ENCODE measurements at places on chromosomes 4 and X.

DNA sequence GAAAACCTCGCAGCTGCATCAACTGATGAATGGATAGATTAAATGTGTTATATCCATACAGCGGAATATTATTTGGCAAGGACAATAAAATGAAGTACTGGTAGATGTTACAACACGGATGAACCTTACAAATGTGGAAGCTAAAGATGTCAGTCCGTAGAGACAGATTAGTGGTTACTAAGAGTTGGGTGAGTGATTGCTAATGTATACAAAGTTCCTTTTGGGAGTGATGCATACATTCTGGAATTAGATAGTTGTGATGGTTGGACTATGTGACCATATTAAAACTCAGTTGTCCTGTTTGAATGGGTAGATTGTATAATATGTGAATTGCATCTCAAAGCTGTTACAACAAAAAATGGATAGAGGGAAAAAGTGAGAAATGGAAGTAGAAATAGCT, 2.8 kb downstream of the FIP1L1 start:
- no peak for DNase-seq

DNA sequence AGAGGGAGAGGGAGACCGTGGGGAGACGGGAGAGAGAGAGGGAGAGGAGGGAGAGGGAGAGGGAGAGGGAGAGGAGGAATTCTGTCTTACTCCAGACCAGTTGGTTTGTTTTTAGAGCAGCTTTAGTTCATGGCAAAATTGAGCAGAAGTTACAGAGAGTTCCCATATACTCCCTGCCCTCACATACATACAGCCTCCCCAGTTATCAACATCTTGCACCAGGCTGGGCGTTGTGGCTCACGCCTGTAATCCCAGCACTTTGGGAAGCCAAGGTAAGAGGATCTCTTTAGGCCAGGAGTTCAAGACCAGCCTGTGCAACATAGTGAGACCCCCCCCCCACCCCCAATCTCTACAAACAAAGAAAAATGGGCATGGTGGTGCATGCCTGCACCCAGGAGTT, 79.8 kb upstream of the OGT start:
- no peak for DNase-seq

DNA sequence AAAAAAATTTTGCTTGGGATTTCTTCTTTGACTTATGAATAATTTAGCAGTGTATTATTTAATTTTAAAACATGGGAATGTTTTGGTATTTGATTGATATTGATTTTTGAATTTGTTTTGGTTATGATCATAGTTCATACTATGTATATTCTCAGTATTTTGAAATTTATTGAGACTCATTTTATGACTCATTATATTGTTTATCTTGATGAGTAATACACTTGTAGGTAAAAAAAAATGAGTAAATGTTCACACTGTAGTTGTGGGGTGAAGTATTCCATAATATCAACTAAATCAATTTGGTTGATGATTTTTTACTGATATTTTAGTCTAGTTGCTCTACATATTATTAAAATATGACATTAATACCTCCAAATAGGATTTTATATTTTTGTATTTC, 1142.2 kb downstream of the ADGRL3 start:
- DNase-seq: no peak

GRCh38 chr4:1384675-1385372, 21.4 kb downstream of the NKX1-1 start:
- DNase-seq: no peak

GRCh38 chrX:67587946-67588624, 44.3 kb downstream of the AR start:
- no peak for DNase-seq

DNA sequence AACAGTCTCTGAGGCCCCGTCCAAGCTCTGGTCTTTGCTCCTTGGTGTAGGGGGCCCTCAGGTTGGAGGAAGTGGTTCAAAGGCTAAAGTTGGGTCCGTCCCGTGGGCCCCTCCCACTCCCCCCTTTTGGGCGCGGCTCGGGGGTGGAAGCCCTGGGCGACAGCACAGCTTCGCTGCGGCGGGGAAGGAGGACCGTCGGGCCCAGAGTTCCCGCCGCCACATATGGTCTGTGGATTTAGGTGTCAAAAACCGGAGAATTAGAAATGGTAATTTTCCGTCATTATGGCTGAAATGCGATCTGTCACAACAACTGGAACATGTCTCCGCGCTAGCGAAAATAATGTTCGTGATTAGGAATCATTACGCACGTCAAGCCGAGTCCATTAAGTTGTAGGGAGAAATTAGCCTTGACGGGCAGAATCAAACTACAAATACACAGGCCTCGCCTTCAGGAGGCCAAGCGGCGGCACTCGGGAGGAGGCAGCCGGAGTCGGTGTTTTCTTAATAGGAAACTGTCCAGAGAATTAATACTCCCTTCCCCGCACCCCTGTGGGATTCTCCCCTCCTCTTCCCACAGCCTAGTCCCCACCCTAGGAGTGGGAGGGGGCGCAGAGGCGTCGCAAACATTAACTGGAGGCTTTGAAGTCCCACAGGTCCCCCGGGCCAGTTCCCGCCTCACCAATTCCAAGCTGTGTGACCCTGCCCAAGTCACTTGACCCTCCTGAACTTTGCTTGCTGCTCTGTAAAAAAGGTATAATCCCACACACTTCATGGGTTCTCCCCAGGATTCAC, 15.0 kb downstream of the NKX3-2 start:
- DNase-seq: no peak

- no peak for DNase-seq
Observed at GRCh38 chr4:94739741-94740140, 18.0 kb upstream of the BMPR1B start.

- DNase-seq: no peak
Observed at GRCh38 chr4:48015216-48015615, 1.3 kb downstream of the CNGA1 start.

DNA sequence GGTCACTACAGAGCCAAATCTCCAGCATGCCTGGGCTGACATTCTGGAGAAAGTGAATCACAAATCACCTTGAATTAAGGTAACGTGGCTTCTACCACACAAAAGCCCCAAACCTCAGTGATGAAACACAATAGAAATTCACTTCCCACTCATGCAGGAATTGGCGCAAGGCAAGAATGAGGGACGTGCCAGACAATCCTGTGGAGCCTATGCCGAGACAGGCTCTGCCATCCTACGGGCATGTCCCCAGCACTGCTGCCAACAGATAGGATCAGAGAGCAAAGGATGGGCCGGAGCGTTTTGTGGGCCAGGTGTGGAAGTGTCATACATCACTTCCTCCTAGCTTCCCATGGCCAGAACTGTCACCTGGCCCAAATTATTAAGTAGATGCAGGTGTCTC, 118.0 kb downstream of the IRF2 start:
- DNase-seq: no peak

DNA sequence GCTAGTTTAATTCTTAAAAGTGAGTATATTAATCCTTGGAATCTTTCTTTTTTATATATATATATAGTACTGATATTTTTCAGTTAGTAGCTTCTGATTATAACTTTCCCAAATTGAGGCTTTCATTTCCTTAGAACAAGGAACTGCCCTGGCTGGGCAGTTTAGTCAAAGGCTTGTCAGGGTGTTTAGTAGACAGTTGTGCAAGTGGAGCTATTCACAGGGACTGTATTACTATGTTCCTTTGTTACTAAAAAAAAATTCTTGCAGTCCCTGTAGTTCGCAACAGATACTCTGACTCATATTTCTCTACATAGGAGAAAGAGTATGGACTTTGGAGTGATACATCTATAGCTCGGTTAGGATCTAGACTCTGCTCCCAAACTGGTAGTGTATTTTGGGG, 20.8 kb downstream of the USO1 start:
- no peak for DNase-seq

GRCh38 chr4:87851332-87851731, 18.6 kb downstream of the MEPE start:
- DNase-seq: no peak

DNA sequence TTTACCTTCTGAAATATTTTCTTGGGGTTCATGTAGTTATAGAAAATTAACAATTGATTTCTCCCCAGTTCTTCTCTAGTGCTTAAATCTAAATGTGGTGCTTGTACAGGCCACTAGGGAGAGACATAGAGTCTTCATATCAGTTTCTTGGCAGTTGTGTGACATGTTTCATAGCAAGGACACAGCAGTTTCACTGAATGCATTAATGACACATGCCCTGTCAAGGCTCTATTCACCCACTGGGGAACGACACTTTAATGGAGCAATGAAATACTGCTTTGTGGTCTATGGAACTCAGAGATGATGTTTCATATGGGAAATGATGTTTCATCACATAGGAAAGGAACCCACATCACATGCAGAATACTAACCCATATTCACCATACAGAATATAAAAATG, 2.8 kb downstream of the VEGFC start:
- DNase-seq: no peak

GRCh38 chr4:6655924-6656323, 15.4 kb downstream of the MRFAP1 start:
- DNase-seq: no peak

- DNase-seq: no peak
Observed at GRCh38 chr4:107564326-107564725, 155.7 kb downstream of the PAPSS1 start.

DNA sequence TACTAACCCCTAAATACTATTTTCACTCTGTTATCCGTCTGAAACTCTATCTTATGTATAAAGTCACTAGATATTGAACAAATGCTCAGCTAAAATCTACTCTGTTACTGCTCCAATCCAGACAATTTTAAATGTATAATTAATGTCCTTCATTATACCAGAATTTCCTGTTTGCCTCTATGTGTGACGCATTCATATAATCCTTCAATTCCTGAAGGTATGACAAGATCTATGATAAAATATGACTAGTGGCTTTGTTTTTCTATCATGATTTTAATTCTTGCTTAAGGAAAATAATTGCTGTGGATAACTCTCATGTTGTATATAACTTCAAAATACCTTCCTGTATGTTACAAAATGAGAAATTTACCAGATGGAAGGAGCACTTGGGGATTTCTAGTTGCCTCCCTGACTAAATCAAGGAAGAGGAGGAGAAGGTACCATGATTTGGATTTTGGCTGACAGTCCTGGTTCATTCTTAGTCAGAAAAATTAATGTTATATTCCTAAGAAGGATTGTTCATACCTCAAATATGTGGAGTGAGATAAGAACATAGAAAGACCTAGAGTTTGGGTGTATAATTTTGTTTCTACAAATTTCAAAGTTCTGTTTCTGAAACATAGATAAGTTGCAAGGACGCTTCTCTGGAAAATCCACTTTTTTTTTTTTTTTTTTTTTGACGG, 4.9 kb downstream of the CXCL6 start:
- DNase-seq: no peak
